ENCODE measurements at places on chromosomes 4 and X.

- DNase-seq: no peak
Observed at GRCh38 chr4:26093551-26093950, 179.5 kb downstream of the SMIM20 start.

- no peak for DNase-seq
Observed at GRCh38 chrX:49991758-49992157, 69.4 kb downstream of the CLCN5 start.

DNA sequence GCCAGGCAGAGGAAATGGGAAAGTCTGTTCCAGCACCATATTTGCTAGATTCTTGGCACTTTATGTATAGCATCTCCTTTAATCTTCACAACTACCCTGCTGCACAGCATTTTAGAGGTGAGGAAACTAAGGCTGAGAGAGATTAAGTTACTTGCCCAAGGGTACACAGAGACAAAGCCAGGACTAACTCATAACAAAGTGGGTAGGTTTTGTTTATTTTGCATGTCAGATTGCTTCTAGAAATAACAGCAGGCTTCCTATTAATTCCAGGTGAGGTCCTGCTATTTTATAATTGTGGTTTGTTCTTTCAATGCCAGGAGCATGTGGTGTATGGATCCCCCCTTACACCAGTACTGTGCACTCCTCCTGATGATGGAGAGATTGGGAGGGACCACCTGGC is 15.0 kb downstream of the TCEANC start:
- no peak for DNase-seq

GRCh38 chr4:2648159-2648814 is 107.8 kb downstream of the TNIP2 start:
- DNase-seq: no peak

DNA sequence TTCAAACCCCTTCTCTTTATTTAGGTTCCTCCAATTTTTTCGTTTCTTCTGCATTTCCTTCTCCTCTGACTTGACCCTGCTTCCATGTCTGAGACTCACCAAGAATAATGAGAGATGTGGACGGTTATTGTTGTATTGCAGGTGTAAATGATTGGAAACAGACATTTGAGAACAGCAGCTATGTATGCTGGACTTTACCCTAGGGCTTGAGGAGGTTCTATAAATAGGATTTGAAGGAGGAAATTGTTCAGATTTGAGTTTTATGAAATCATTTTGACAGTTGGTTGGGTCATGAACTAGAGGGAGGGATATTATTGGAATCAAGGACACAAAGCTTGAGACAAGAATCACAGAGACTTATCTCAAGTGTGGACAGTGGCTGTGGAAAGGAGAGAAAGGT is 614.6 kb upstream of the CPEB2 start:
- no peak for DNase-seq
